ENCODE measurements at places on chromosomes 1 and 21. TPM values are rescaled to one million over a fixed set of nuclear protein-coding genes. Genes with fewer than 3 reads are reported as not detected.
A peak's percentile ranks its signal among the peaks of the same experiment; 100 is the strongest.

The FALEC gene
- total RNA-seq = not detected

The SZT2 gene
- 66.8 TPM for total RNA-seq

The MAN1C1 gene
- total RNA-seq = 31.7 TPM

The ZBTB8A gene
- total RNA-seq = 10.4 TPM

The UMODL1 gene
- total RNA-seq = not detected

DNA sequence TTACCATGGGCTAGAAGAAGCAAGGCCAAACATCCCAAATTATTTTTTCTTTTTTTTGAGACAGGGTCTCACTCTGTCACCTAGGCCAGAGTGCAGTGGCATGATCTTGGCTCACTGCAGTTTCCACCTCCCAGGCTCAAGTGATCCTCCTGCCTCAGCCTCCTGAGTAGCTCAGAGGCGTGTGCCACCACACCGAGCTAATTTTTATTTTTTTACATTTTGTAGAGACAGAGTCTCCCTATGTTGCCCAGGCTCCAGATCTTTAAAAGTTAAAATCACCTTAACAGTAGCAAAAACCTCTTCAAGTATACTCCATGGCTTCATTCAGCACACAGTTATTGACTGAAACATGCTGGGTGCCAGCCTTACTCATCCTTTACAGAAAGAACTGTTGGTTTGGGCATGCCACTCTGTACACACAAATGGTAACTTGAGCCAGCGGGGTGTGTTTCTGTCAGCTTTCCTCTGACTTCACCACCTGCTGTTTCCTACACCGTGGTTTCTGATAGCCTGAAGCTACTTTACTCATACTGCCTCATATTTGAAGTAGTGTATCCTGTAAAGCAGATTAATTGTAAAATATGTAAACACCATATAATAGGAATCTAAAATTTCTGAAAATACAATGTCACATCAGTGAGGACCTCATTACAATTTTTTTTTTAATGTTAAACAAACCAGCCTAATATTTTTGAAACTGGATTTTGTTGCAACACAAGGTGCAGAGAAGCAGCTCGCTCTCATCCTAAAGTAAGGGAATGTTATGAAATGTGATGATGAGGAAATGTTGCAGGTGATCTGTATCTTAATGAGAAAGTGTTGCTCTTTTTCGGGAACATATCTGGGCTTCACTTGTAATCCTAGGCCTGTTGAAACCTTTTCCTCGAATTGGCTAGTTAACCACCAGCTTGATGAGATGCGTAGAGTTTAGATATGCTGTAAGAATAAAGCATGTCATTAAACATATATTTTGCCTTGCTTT lies 113.9 kb downstream of the ATP5PO start:
- H3K4me1 ChIP-seq = no peaks in the 10 kb centered on the region
- H3K27ac ChIP-seq = no peak overlapping the region
- H3K4me3 ChIP-seq = no peak overlapping the region
- no peak for DNase-seq
- H3K36me3 ChIP-seq = no peaks in the 10 kb centered on the region
- no peaks in the 10 kb centered on the region for H3K27me3 ChIP-seq

- H3K4me3 ChIP-seq = no peak overlapping the region
- peak; percentile 65 for DNase-seq
- H3K27me3 ChIP-seq = no peaks in the 10 kb centered on the region
- peak overlapping the region; percentile 78 for H3K27ac ChIP-seq
These were observed 2.6 kb downstream of the S100A16 start for GRCh38 chr1:153610334-153610733.

DNA sequence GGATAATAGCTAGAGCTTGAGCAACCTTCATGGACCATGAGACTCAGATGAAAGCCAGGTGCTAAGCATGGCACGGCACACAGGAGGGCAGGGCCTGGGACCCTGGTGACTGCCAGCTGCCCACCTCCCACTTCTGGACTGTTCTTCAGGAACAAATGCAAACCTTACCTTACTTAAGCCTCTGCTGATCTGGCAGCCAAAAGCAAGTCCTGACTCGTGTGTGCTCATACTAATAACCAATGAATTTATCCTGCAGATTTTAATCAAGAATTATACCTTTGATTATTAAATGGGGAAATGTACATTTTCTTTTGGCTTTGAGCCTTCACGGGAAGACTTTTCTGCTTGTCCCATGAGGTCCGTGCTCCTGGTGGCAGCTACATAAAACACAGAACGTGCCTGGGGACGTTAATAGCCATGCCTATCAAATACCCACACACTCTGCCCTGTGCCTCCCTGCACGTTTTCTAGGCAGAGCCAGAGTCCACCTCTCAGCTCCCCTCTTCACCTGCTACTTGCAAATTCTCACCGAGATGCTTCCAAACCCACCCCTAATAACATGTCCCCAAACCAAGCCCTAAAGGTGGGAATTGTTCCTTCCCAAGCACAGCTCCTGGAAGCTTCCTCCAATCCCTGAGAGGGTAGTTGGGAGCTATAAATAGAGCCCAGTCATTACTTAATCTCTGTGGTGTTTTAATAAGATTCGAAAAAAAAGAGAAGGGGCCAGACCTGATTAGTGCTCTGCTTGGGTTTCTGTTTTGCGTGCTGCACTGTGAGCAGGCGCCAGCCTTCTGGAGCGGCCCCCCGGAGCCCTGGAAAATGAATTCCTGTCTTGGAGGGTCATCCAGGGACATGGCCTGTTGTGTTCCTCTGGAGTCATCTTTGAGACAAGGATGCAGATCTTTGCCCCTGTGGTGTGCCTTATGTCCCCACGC lies 33.5 kb downstream of the SLC1A7 start:
- DNase-seq = no peak
- no peaks in the 10 kb centered on the region for H3K27me3 ChIP-seq
- H3K4me1 ChIP-seq = no peaks in the 10 kb centered on the region
- no peak overlapping the region for H3K4me3 ChIP-seq

GRCh38 chr1:30334767-30335166 lies 388.6 kb downstream of the MATN1 start:
- DNase-seq = no peak
- H3K36me3 ChIP-seq = no peaks in the 10 kb centered on the region
- no peak overlapping the region for H3K4me3 ChIP-seq
- no peaks in the 10 kb centered on the region for H3K4me1 ChIP-seq

DNA sequence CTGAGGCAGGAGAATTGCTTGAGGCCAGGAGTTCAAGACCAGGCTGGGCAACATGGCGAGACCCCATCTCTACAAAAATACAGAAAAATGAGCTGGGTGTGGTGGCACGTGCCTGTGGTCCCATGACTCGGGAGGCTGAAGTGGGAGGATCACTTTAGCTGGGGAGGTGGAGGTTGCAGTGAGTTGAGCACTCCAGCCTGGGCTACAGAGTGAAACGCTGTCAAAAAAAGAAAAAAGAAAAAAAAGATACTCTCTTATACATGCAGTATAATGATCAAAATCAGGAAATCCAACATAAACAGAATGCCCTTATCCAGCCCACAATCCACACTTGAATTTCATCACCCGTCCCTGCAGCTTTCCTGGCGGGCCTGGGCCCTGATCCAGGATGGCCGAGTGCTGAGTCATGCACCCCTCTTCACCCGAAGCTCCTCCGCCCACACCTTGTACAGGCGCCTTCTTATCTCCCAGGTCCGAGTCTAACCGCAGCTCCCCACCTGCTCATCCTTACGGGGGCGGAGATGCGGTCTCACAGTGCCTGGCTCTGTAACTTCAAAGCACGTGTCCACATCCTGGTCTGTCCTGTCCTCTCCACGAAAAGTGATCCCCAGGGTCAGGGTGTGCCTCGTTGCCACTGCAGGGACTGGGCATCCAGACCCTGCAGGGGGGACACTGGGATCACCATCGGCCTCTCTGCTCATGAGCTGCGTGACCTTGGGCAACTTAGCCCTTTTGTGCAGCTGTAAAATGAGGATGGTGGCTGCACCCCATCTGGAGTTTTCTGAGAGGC lies 120.2 kb upstream of the SLC45A1 start:
- H3K4me3 ChIP-seq = no peak overlapping the region
- no peaks in the 10 kb centered on the region for H3K27me3 ChIP-seq
- no peaks in the 10 kb centered on the region for H3K4me1 ChIP-seq
- no peak overlapping the region for H3K27ac ChIP-seq

DNA sequence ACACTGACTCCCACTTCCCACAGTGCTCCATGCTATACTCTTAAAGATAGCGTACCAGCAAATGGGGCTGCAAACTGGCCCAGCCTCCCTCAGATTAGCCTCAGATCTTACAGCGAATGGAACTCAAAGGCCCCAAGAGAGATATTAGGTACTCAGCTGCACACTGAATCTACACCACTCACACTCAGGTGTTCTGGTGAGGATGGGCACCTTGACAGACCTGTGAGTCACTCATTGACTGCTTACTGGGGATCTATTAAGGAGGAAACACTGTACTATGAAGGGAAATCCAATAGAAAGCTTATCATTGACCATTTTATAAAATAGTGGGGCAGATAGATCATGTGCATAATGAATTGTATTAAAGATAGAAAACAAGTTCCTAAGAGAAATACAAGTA lies 164.3 kb upstream of the ATP1B1 start:
- no peaks in the 10 kb centered on the region for H3K36me3 ChIP-seq
- H3K4me1 ChIP-seq = peaks cover 18% of the 10 kb centered on the region
- H3K4me3 ChIP-seq = no peak overlapping the region

GRCh38 chr1:169692756-169693460 lies 18.5 kb downstream of the SELL start:
- DNase-seq = no peak
- H3K27me3 ChIP-seq = no peaks in the 10 kb centered on the region
- H3K36me3 ChIP-seq = no peaks in the 10 kb centered on the region
- H3K4me3 ChIP-seq = no peak overlapping the region
- no peak overlapping the region for H3K27ac ChIP-seq
- H3K4me1 ChIP-seq = no peaks in the 10 kb centered on the region

GRCh38 chr1:170660871-170661645 lies 2.9 kb upstream of the PRRX1 start:
- peaks cover 7% of the 10 kb centered on the region for H3K4me1 ChIP-seq
- H3K36me3 ChIP-seq = no peaks in the 10 kb centered on the region
- H3K27ac ChIP-seq = no peak overlapping the region

GRCh38 chr1:12098786-12099185 lies 35.7 kb downstream of the TNFRSF8 start:
- no peaks in the 10 kb centered on the region for H3K27me3 ChIP-seq
- H3K4me3 ChIP-seq = no peak overlapping the region
- H3K4me1 ChIP-seq = no peaks in the 10 kb centered on the region
- DNase-seq = no peak

DNA sequence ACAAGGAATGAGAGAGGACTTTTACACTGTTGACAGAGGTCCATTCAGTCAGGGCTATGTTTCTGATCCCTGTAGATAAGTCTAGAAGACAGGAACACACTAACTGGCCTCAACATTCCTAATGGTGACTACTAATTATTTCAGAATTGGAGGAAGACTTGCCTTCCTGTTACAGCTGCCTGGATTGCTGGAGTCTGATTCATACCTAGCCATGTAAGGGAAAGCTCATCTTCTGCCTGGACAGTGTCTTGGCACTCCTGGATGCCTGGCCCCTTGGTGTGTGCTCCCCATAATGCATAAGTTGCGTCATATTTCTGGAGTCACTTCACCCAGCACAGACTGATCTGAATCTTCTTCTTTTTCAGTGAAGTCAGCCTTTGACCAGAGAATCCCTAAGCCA lies 326.0 kb upstream of the RUNX1 start:
- no peaks in the 10 kb centered on the region for H3K4me1 ChIP-seq
- no peak overlapping the region for H3K4me3 ChIP-seq
- no peaks in the 10 kb centered on the region for H3K36me3 ChIP-seq
- no peak overlapping the region for H3K27ac ChIP-seq

GRCh38 chr1:83561346-83561745 lies 437.6 kb downstream of the TTLL7 start:
- no peak overlapping the region for H3K27ac ChIP-seq
- H3K4me3 ChIP-seq = no peak overlapping the region
- H3K4me1 ChIP-seq = no peaks in the 10 kb centered on the region
- DNase-seq = no peak
- H3K27me3 ChIP-seq = no peaks in the 10 kb centered on the region

GRCh38 chr1:236774926-236775325 lies 20.2 kb upstream of the MTR start:
- no peak overlapping the region for H3K27ac ChIP-seq
- no peaks in the 10 kb centered on the region for H3K27me3 ChIP-seq
- no peaks in the 10 kb centered on the region for H3K36me3 ChIP-seq
- H3K4me3 ChIP-seq = no peak overlapping the region
- H3K4me1 ChIP-seq = no peaks in the 10 kb centered on the region
- DNase-seq = no peak

GRCh38 chr1:160166166-160166868 lies 14.9 kb downstream of the ATP1A4 start:
- no peak overlapping the region for H3K4me3 ChIP-seq
- H3K36me3 ChIP-seq = no peaks in the 10 kb centered on the region
- H3K4me1 ChIP-seq = peaks cover 2% of the 10 kb centered on the region
- H3K27me3 ChIP-seq = no peaks in the 10 kb centered on the region
- DNase-seq = no peak
- no peak overlapping the region for H3K27ac ChIP-seq

DNA sequence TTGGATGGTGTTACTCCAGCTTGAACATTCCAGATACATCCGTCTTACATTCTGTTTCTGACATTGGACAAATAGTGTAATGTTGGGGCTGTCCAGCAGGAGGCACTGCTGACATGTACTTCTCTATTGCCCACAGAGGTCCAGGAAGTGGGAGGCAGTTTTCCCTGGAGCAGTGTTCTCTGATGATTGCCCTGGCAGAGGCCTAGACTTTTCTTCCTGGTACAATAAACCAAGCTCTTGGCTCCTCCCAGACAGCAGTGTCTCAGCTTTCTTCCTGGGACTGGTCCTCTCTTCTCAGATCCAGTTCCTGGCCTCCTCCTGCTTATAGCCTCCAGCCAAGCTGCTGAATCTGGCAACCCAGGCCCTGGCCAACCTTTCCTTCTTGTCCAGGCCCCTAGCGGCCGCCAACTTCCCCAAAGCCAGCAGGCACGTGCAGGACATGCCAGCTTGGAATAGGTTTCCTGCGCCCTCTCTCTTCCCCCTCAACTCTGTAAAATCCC lies 14.9 kb upstream of the IFNLR1 start:
- H3K36me3 ChIP-seq = no peaks in the 10 kb centered on the region
- peak; percentile 92 for DNase-seq
- H3K27me3 ChIP-seq = no peaks in the 10 kb centered on the region
- no peak overlapping the region for H3K4me3 ChIP-seq
- H3K27ac ChIP-seq = no peak overlapping the region
- H3K4me1 ChIP-seq = no peaks in the 10 kb centered on the region

DNA sequence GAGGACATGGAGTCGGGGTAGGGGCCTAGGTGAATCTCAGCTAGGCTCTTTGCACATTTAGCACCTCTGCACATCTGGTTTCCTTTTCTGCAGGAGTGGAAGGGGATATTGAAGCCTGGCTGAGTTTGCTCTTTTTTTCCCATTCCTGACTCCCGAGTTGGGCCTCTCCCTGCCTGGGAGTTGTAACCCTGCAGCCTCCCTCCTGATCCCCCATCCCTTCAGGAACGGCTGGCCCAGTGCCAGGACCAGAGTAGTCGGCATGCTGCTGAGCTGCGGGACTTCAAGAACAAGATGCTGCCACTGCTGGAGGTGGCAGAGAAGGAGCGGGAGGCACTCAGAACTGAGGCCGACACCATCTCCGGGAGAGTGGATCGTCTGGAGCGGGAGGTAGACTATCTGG lies 836 bp downstream of the OLFML3 start:
- peak overlapping the region; percentile 74 for H3K4me3 ChIP-seq
- H3K36me3 ChIP-seq = no peaks in the 10 kb centered on the region
- peak; percentile 88 for DNase-seq
- H3K4me1 ChIP-seq = peaks cover 32% of the 10 kb centered on the region
- no peak overlapping the region for H3K27ac ChIP-seq
- H3K27me3 ChIP-seq = no peaks in the 10 kb centered on the region
